Femur (tissue), 1 donor: ENCODE measurements at places on chromosomes 13 and 19.
A peak's percentile ranks its signal among the peaks of the same experiment; 100 is the strongest.

DNA sequence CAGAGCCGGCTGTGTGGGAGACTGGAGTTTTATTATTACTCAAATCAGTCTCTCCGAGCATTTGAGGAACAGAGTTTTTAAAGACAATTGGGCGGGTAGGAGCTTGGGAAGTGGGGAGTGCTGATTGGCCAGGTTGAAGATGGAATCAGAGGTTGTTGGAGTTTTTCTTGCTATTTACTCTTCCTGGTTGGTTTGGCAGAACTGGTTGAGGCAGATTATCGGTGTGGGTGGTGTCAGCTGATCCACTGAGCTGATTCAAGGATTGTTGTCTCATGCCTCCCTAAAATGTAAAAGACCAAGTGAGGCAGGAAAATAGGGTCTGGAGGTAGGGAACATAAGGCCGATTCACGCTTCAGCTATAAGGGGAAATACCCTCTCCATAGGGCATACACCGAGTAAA, 1.3 kb upstream of the TDRD12 start:
- DNase-seq, result no peak

- DNase-seq, result no peak
These were observed 403.0 kb downstream of the LMO7 start for GRCh38 chr13:76038920-76039716.

GRCh38 chr13:101985321-101985720, 416.5 kb downstream of the FGF14 start:
- DNase-seq, result no peak

DNA sequence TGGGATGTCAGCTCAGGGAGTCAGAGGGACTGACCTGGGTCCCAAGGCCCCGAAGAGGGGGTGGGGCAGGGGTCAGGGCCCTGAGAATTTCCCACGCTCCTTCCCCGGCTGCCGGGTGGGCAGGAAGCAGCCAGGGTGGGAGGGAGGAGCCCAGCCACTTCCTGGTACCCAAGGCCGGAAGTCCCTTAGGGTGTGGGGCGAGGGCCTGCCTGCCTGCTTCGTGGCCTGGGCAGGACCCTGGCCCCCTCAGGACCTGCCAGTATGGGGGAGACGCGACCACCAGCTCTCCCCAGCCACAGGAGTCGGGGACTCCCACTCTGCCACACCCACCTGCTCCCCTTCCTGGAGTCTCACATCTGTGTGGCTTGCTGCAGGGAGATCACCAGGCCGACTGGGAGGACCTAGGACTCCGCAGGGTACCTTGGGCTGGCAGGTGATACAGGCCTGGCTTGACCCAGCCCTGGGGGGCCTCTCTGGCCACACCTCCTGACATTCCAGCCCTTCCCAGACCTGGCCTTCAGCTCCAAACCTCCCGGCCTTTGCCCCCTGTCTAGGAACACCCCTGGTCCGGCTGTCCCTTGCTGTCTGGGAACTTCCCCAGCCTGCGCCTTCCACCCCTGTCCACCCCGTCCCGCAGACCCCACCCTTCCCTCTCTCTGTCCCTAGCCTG, 9.8 kb upstream of the CIRBP start:
- no peak for DNase-seq

- no peak for DNase-seq
These were observed 7.7 kb upstream of the CDADC1 start for GRCh38 chr13:49240017-49240416.

DNA sequence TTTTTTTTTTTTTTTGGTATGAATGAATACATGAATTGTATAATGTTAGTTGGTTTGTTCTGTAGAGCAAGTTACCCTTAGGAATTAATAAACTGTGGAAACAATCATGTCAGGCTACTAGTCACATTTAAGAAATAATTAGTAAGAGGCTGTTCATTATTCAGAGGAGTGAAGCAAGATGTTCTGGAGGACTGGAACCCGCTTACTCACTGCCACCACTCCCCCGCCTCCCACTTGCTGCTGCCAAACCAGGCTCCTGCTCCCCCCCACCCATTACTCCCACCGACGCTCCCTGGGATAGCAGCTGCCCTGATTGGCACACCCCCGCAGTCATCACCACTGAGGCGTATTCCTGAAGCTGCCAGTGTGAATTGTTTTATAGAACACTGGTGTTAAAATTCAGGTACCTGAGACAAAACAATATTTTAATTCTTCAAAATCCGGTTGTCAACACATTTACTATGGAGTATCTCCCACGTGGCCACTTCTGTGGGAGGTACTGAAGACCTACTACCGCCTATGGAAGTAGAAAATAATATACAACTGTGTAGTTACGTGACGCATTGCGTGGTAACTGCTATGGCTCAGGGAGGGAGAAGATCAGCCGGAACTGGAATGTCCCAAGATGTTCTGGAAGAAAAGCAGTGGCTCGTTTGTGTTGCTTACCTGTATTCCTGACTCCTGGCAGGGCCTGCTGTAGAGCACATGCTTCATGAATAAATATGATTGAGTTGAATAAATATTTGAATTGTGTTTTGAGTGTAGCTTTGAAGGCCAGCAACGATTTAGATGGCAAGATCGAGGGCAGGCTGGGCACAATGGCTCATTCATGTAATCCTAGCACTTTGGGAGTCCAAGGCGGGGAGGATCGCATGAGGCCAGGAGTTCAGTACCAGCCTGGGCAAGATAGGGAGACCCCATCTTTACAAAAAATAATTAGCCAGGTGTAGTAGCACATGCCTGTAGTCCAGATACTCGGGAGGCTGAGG, 1.7 kb downstream of the DPY19L3 start:
- DNase-seq, result no peak

DNA sequence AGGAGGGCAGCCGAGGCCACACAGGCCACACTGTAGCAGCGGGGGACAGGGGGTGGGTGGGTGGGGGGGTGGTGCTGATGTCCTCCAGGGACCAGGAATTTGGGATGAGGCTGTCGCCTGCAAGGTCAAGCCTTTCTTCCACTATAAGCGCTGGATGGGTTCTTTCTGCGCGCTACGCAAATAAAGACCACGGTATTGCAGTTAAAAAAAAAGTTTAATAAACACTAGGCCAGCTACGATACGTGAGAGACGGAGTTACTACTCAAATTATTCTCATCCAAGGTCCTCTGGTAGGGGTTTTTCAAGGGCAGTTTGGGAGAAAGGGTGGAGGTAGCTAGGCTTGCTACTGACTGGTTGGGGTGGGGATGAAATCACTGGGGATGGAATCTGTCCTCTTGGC, 508 bp upstream of the ZNF44 start:
- DNase-seq, result no peak

DNA sequence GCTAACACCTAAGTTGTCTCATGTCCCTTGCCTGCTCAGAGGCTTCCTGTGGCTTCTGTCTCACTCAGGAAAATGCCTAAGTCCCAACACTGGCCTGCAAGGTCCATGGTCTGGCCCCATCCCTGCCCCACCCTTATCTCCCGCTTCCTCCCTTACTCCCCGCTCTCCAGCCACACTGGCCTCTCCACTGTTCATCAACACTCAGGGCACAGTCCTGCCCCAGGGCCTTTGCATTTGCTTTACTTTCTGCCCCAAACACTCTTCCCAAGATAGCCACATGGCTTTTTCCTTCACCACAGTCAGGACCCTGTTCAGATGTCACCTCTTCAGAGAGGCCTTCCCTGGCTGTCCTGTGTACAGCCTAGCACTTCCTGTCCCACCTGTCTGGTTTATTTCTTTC, 32.1 kb upstream of the IGSF23 start:
- no peak for DNase-seq

- DNase-seq, result no peak
These were observed 1161.3 kb downstream of the SLITRK1 start for GRCh38 chr13:82720986-82721385.

DNA sequence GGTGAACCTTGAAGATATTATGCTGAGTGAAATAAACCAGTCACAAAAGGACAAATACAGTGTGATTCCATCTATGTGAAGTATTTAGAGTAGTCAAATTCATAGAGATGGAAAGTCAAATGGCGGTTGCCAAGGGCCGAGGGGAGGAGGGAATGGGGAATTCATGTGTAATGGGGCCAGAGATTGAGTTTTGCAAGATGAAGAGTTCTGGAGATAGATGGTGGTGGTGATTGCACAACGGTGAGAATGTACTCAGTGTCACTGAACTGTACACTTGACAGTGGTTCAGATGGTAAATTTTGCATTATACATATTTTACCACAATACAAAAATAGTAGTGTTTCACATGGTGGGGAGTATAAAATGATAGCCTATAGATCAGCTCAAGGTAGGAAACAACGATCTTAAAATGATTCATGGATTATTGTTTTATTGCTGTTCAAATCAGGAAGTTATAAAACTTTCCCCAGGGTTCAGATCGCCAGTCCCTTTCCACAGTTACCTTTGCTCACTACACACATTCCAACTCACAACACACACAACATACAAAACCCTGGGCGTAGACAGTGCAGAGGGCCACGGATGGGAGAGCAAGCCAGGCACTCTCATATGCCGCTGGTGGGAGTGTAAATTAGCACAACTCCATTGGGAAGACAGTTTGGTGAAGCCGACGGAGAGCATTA, 219.9 kb downstream of the ZIC5 start:
- no peak for DNase-seq

- DNase-seq, result no peak
These were observed 34.7 kb downstream of the BTBD2 start for GRCh38 chr19:1980809-1981181.

DNA sequence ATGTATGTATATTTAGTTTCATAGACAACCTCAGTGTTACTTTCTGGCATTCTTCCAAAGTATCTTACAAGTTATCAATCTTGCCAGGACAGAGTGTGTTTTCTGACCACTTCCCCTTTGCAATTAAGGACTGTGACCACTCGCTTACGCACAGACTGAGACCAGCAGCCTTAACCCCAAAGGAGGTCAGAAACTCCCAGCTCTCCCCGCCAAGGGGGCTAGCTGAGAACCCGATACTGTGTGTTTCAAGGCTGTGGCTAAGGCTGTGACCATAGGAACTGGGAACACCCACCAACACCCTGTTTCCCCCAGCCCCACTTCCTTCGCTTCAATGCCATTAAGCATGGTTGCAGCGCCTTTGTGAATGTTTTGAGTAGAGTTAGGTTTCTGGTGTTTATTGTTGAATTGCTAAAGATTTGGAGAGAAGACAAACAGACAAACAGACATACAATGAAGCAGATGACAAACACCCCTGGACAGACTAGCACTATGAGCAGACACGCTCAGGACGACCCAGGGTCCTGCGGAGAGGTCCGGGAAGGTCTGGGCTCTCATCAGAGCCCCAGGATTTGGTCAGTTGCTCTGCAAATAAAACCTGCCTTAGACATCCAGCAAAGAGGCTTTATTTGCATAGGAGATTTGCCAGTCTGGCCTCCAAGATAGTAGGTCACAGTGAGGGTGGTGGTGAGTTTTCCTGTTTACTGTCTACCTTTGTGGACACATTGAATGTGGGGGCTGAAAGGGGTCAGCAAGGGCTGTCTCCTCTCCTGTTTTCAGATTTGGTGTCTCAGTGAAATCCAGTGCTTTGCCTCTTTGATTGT, 25.0 kb upstream of the TNFSF11 start:
- DNase-seq, result peak; percentile 57

- peak; percentile 91 for DNase-seq
These were observed at the start of gene ENOX1 for GRCh38 chr13:43786766-43787517. TSS of gene ENOX1 (minus strand) at chr13:43786972.

DNA sequence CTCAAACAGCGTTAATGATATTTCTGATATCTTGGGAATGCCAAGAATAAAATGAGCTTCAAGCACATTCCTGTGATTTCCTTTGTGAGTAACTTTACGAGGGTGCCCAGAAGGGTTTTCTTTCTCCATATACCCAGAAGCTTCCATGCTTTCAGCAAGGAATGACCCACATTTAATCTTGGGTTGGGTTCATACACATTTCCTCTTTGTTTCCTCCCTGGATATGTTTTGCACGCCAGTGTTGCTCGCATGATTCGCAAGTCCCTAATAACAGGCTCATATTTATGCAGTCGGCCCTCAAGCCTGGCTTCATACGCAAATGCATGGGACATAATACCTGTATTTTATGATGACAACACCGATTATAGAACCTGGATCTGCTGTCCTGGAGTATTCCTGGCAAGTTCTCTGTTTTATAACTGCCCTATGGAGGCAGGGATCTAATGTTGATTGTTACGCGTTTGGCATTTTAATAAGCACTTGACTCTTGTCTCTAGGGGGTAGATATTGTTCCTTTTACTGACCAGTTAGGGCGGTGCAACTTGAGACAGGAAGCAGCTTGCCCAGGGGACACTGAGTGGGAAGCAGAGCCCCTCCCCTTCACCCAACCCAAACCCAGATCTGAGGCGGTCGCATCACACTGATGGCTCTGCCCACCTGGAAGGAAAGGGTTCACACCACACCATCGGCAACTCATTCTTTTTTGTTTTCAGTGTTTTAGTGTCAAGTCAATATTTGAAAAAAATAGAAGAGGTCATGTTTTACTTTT, 220.4 kb upstream of the SOX1 start:
- no peak for DNase-seq

DNA sequence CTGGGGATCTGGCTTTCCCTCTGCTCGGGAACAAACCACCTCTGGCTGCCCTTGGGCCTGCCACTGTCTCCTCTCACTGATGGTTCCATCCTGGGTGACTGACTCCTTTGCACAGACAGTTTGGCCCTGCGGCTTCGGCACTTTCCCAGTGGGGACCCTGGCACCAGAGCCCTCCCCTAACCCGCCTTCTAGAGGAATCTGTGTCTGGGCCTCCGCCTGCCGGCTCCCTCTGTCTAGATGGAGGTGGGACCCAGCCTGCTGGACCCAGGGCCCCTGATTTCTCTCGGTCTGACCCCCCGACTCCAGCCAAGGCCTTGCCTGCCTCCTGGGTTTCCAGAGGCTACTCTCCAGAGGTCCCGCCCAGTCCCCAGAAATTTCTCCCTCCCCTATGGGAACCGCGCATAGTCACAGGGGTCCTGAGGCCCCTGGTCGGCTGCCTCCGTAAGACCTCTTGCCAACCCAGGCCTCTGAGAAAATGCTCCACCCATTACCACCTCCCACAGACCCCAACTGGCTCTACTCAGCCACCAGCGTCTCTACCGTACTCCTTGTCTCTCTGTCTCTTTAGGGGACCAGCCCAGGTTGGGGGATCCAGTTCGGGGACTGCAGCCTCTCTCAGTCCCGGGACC, 2.7 kb downstream of the CCDC106 start:
- DNase-seq, result peak; percentile 24

DNA sequence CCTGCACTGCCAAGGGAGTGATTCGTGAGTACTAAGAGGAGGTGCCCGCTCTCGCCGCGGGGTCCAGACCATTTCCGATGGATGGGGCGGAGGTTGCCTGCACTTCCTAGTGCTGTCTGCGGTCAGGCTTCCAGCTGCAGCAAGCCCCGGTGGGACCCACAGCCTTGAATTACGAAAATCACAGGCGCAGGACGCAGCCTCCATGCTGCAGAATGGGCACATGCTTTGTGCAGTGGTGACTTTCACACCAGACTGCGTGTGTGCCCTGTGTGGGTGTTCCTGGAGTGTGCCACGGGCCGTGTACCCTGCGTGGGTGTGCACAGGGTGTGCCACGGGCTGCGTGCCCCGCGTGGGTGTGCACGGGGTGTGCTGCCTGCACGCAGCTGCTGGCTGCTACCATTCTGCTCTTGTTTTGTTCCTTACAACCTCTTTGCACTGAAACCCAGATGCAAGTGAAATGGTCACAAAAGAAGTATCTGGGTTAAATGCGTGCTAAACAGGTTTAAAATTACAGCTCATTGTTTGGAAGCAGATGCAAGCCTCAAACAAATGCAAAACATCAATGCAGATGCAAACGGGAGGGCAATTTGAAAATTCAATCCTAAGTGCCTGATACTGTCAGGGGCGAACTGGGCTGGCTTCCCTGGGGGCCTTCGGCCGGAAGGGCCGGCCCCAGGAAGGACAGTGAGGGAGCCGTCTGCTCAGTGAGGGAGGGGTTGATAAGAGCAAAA, 221.2 kb upstream of the SOX1 start:
- DNase-seq, result no peak
